ENCODE measurements at places on chromosomes 16 and 17.

DNA sequence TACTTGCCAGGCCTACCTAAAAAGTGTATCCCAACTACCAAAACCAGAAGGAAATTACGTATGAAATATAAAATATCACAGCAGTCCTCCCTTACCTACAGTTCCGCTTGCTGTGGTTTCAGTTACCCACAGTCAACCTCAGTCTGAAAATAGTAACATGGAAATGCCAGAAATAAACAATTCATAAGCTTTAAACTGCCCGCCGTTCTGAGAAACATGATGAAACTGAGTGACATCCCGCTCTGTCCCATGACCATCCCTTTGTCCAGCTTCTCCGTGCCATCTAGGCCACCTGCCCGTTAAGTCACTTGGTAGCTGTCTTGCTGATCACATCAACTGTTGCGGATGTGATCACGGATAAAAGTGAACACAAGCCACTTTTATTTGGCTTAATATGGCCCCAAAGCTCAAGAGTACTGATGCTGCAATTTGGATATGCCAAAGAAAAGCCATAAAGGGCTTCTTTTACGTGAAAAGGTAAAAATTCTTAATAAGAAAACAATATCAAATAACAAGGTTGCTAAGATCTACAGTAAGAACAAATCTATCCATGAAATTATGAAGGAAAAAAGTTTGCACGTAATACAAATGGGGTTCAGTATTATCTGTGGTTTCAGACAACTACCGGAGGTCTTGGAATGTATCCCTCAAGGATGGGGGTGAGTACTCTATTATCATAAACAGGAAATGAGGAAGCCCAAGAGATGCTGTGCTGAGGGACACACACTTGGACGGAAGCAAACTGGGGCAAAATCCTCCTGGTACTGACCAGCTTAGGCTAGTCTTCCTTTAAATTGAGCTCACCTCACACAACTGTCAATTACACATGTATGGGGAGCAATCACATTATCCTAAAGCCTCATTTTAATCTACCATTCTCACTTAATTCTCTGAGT is 8.2 kb downstream of the USP22 start:
- no peak for DNase-seq

DNA sequence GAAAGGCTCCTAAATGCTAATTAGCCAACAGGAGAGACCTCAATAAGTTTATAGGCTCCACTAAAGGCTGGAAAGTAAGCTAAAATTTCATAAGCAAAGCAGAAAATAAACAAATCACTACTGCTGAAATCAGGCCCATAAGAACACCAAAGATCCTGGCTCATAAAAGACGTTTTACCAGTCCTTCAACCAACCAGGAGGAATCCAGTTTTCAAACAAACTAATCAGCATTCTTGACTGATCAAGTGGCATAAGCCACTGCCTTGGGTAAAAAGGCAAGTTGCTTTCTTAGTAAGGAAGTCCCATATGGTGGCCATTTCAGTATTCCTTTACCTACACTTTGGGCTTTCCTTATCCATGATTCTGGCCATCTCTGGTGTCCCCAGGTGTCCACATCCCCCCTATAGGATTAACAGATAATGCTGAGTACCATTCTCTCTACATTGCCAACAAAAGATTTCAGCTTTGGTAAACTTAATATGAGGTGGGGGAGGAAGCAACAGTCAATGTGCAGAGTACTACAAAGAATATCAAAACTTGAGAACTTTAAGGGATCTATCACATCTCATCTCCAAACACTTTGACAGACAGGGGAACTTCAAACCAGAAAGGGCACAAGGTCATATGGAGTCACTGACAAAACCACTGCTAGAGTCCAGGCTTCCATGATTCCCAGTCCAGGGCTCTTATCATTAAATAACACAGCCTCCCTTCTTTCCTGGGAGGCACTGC is 1.3 kb downstream of the TOM1L2 start:
- no peak for DNase-seq

- DNase-seq = no peak
These were observed 1.5 kb downstream of the HOXB5 start for GRCh38 chr17:48592057-48592514.

- no peak for DNase-seq
These were observed 224.7 kb upstream of the ASIC2 start for GRCh38 chr17:33517746-33518145.

DNA sequence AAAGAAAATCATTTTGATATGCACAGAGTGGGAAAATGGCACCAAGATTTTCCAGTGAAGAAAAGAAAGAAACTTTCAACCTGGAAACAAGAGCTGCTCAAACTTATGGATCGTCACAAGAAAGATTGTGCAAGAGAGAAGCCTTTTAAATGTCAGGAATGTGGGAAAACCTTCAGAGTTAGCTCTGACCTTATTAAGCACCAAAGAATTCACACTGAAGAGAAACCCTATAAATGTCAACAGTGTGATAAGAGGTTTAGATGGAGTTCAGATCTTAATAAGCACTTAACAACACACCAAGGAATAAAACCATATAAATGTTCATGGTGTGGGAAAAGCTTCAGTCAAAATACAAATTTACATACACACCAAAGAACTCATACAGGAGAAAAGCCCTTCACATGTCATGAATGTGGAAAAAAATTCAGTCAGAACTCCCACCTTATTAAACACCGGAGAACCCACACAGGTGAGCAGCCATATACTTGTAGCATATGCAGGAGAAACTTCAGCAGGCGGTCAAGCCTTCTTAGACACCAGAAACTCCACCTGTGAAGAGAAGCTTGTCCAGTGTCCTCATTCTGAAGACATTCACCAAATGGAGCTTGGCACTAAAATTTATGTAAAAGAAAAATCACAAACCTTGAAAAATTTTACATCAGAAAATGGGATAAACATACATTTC is 12.2 kb downstream of the ZNF75A start:
- DNase-seq = no peak

- DNase-seq = no peak
These were observed 7.5 kb downstream of the NME3 start for GRCh38 chr16:1763521-1764511.

- DNase-seq = no peak
These were observed 4.4 kb downstream of the SNAI3 start for GRCh38 chr16:88681709-88682451.

- no peak for DNase-seq
These were observed 637 bp downstream of the RPL23A start for GRCh38 chr17:28720247-28720996.

DNA sequence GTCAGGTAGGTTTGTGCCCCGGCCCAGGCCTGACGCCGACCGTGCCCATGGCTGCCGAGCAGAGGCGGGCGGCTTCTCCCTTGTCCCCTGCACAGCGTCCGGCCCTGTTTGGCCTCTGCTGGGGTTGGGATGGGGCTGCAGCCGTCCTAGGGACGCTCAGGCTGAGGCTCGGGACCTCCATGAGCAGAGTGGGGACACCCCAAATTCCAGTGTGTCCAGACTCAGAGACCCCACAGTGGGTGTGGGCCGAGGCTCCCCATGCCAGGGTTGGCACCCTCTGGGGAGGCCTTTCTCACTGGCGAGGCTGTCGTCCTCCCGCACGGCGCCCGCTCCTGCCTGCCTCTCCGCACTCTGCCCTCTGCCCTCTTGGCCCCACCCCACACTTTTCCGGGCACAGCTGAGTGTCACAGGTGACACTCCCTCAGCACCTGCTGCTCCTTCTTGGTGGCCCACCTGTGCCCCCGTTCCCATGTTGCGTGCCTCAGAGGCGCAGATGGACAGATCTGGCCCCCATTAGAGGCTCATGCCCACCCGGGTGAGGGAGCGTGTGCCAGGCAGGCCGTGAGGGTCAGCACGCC is 16.1 kb downstream of the TRAF7 start:
- DNase-seq = no peak

GRCh38 chr17:12584727-12585126 is 81.0 kb upstream of the MYOCD start:
- DNase-seq = no peak

DNA sequence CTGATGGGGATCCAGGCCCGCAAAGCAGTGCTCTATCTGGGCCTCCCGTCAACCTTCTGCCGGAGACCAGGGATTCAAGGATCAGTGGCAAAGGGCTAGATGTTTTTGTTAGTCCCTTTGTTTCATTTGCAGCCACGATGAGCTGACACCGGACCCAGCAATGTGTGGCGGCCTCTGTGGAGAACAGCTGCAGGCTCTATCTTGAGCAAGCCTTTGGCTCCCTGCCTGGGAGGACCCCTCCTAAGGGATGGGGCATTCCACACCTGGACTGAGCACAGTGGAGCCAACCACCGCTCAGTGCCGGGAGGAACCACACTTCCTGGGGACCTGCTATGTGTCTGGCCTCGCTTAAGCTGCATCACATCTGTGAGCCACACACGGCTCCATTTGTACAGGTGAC is 215.8 kb downstream of the RBFOX3 start:
- DNase-seq = no peak

- no peak for DNase-seq
These were observed 767 bp downstream of the RPS6KB1 start for GRCh38 chr17:59893676-59894100.

DNA sequence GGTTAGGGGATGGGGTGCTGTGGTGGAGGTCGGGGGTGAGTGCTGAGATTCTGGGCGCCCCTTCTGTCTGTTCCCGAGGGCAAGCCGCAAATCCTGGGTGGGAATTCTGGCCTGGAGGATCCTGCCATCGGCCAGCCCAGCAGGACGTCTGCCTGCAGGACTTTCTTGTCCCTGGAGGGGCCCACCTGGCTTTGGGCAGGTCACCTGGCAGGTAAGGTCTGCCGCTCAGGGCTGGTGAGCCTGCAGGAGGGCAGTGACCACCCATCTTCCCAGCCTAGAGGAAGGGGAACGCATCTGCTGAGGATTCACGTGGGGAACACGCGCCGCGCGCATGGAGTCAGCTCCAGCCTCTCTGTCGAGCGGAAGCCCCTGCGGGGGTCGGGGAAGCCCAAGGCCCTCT is 5.4 kb downstream of the RNF222 start:
- DNase-seq = no peak

- DNase-seq = no peak
These were observed 52.5 kb downstream of the ARHGAP27 start for GRCh38 chr17:45380046-45380765.

- DNase-seq = no peak
These were observed 2.4 kb upstream of the TAOK2 start for GRCh38 chr16:29971304-29971703.

- DNase-seq = no peak
These were observed 27.7 kb upstream of the GPRC5C start for GRCh38 chr17:74404218-74404617.

DNA sequence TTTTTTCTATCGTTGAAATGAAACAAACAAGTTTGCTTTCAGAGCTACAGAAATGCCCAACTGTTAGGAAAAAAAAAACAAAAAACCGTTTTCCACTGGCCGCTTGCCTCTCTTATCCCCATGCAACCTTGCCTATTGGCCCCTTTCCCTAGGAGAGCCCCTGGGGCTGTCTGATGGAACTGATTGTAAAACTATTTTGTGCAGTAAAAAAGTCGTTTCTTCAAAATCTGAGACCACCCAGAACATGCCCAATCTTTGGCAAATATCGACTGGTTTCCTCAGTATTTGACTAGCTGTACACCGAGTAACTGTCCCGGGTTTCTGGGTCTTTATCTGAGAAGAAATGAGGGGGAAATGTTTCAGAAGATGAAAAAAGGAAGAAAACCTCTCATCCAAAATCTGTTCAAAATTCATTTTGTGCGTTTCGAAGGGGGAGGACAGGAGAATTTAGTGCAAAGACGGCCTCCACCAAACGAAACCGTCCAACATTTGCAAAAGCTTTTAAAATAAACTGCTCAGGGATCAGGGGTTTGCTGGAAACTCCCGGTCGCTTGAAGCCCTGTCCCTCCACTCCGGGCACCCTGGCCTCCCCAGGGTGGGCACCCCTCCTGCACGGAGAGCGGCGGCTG is 1.1 kb upstream of the GNAO1 start:
- DNase-seq = no peak

- no peak for DNase-seq
These were observed 374.5 kb upstream of the MON1B start for GRCh38 chr16:76816475-76816874.

GRCh38 chr17:70365091-70365583 is 195.8 kb downstream of the KCNJ2 start:
- no peak for DNase-seq

GRCh38 chr16:13425836-13426235 is 494.1 kb upstream of the ERCC4 start:
- no peak for DNase-seq

DNA sequence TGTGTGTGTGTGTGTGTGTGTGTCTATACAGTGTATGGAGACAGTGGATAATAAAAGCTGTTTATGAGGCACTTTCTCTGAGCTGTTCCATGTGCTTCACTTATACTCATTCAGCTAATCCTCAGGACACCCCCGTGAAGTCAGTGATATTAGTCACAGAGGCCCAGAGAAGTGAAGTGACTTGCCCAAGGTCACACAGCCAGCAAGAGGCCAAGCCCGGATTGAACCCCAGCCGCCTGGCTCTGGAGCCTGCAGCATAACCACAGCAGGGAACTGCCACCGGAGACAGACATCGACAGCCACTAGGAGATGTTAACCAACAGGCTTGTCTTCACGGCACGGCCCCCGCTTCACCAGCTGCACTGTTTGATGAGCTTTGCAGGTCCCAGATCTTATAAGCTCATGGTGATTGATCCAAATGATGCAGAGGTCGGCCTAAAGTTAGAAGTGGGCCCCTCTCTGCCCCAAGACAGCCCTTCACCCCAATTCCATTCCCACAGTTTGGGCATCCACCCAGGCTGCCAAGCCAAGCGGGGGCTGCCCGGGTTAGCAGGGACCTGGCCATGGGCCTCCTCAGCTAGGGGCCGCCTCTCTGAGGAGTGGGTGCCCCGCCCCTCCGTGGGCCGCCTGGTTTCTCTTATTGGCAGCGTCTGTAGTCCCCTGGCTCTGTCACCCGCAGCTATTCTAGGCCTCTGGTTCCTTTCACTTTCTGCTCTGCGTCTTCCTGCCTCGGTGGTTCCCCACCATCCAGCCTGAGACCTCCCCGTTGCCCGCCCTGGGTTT is 30.9 kb downstream of the SOCS1 start:
- DNase-seq = no peak

GRCh38 chr17:64036198-64036922 is 15.9 kb upstream of the ICAM2 start:
- DNase-seq = no peak

- no peak for DNase-seq
These were observed 452.0 kb downstream of the NPIPA7 start for GRCh38 chr16:16830973-16831372.

DNA sequence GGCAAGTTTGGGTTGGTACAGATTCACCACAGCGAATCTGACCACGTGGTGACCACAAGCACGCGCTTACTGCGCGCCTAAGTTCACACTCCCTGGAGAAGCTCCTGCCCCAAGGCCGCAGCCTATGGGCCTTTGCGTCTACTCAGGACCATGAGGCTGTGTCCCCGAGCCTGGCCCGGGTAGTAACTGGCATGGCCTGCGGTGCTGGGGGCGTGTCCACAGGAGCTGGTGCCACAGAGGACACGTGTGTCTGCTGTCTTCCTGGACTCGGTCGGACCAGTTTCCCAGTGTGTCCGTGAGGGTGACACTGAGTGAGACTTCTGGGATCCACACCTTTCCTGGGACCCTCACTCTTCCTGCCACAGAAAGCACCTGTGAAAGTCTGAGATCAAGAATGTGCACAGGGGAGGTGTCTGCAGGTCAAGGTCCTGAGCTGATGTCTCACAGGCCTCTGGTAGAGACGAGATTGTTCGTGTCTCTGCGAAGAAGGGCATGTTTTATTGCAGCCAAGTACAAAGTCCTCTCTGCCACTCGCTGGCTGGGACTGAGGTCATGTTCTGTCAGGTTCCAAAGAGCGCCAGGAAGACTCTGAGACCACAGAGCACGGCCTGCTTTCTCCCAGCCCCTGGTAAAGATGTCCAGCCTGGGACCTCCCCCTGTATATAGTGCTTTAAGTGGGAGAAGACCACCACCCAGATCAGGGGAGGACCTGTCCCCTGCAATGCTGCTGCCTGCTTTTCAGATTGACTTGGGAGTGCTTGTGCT is 25.2 kb upstream of the CAPN15 start:
- no peak for DNase-seq

Data from brain pericyte (primary cell).